T47D (cell line): ENCODE measurements at places on chromosomes 6 and 20.
A peak's percentile ranks its signal among the peaks of the same experiment; 100 is the strongest.

DNA sequence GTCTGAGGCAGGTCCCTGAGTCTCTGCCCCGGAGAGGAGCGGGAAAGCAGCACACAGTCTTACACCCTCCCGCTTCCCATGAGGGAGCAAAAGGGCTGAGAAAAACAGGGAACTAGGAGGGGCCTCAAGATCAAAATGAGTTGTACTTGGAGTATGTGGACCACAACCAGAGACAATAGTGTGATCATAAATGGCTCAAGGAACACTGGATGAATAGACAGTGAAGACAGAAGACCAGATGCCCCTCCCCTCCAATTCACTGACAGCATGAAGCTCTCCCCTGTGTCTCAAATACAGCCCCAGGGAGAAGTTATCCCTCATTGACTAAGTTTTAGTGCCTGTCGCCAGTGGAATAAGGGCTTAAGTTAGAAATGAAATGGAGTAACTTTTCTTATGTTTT, 191.0 kb downstream of the TFAP2A start:
- no peak for DNase-seq

DNA sequence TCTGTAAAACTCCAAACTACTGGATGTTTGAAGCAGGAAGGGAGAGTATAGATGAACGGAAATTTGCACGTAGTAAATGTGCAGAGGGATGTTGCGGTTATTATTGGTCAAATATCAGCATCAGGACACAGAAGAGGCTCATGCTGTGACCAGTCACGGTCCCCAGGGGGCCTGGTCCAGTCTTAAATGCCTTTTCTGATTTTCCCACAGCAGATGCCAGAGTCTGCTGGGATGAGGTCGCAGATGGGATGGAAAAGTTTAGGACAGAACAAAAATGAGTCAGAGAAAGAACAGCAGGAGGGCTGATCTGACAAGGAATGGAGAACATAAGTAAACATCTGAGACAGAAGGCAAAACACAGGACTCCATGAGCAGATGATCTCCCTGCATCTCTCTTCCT, 11.7 kb upstream of the SIRPG start:
- DNase-seq, result no peak

DNA sequence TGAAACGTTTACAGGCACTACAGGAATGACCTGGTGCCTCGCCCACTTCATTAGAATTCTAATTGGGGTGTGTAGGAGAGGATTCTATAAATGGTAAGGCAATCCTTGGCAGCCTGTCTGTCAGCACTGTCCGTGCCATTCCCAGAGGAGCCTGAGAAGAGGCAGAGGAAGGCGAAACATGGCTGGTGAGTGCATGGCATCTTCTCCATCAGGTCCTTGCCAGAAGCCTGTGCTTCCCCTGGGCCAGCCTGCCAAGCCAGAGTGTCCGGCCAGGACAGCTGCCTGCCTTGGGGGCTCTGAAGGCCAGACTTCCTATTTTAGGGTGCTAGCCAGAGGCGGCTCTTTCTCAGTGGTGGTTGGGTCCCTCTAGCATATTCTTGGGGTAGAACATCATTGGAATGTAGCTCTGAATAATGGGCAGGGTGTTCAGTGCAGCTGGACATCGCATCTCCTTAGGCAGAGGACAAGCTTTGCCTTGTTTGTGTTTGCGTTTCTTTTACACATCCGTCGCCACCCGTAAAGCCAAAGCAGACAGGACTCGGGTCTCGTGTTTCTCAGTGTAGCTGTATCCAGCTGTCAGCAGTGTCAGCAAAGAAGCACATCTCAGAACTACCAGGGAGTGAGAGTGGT, at the start of gene TGM3:
Gene TGM3 (plus strand): TSS at position 116 of the 630 bp plus-strand sequence. CDS start 63 bp downstream, at position 179.
- DNase-seq, result no peak

DNA sequence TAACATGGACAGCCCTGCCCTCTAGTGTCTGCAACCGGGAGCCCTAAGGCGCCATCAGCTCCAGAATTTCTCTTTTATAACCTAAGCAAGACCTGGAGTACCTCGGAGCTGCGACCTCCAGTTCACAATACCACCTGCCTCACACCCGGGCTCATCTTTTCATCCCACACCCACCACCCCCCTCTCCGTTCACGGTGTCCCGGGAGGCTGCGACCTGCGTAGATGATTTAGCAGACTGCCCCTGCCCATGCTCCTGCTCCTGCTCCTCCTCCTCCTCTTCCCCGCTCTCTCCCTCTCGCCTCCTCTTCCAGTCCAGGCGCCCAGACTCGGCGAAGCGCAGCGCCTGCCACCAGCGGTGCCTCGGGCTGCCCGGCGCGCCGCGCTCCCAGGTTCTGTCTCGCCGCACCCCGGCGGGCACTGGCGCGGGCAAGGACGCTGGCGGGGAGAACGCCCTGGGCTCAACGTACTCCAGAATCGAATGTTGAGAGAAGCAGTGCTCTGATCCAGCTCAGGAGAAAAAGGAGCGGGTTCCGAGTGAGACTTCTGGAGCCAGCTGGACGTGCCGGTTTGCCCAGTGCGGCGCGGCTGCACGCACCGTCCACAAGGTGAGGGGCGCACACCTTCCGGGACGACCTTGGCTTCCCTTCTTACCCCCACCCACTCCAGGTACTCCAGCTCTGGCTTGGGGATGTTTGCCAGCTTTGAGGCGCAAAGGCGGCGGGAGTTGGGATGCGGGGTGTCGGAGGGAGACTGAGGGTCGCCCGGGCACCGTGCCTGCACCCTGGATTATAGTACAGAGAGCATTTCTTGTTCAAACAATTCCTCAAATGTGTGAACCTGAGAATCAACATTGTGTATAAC, at the start of gene HTR1E:
Gene HTR1E (plus strand): TSS at position 310 of the 861 bp plus-strand sequence. CDS start 77,807 bp downstream, outside the sequence.
- peak; percentile 61 for DNase-seq

GRCh38 chr6:110557199-110557598, 80.8 kb upstream of the SLC22A16 start:
- DNase-seq, result no peak

DNA sequence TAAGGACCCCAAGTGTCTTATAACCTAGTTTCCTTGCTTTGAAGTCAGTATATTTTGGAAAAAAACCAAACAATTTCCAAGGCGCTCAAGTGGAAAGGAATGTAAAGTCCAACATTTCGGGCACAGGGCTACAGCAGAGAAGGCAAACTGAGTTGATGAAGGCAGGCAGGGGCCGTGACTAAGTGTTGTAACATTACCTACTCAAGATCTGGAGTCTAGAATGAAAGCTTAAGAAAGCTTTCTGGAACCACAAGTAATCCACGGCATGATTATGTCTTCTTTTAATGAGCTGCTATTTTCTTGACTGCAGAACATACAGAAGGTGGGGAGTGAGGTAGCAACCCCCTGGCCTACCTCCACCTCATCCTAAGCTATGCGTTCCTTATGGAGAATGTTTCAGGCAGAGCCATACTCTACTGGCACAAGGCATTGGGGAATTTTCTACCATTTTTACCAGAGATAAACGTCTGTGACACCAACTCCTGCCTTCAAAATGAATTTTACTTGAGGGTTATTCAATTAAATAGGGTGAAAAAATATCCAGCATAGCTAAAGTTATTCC, 4.3 kb downstream of the PPP1R10 start:
- DNase-seq, result no peak

DNA sequence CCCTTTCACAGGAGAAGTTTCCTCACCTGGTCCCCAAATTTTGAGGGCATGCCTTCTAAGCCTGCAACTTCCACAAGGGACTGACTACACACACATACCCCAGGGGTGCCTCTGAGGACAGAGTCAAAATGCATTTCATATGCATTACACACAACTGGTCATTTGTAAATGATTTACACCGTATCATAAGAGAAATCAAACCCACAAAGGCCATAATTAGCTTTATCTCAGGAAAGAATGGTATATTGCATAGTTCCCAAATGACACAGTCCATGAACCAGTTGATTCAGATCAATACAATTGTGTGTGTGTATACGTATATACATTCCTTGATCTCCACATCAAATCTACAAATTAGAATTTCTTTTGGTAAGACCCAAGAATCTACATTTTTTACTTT, 203.3 kb upstream of the PRDM1 start:
- DNase-seq, result no peak
